SHP77 (cell line): ENCODE measurements at places on chromosomes 3 and 15.

DNA sequence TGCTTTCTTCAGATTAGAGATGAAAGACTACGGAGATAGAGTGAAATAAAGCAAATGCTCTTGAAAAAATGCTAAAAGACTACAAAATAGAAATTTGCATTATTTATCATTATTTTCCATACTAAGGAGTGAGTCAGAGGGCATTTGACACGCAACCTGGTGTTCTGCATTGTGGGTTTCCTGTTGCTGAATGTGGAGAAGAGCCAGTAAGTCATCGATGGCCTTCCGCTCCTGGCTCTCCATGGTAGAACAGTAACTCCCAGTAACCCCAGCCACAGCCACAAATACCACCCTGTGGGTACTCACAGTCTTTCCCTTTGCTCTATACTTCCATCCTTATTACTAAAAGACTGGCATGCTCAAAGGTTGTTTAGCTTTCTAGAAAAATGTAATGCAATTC lies 61.5 kb downstream of the CGGBP1 start:
- DNase-seq, result no peak

GRCh38 chr15:66215811-66216210 lies 37.7 kb downstream of the MEGF11 start:
- DNase-seq, result no peak

GRCh38 chr3:132543011-132543739 lies 53.9 kb upstream of the ACKR4 start:
- no peak for DNase-seq

DNA sequence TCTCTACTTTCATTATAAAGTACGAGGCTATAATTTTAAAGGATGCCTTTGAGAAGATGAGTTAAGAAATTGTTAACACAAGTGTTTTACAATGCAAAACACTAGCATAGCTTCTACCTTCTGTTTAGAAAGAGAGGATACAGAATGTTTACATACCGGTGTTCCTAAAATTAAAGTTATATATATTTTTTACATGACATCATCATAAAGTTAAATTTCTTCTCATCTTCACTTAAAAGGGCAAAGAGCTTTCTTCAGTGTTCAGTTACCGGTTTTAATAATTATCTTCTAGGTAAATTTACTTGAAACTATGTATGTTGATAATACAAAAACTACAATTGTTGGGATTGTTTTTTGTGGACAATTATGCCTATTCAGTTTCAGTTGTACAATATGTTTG lies 32.7 kb upstream of the TM2D3 start:
- no peak for DNase-seq

GRCh38 chr3:85330071-85330470 lies 371.3 kb downstream of the CADM2 start:
- DNase-seq, result no peak

GRCh38 chr15:22253676-22254408 lies 173.5 kb downstream of the OR4M2 start:
- DNase-seq, result no peak

DNA sequence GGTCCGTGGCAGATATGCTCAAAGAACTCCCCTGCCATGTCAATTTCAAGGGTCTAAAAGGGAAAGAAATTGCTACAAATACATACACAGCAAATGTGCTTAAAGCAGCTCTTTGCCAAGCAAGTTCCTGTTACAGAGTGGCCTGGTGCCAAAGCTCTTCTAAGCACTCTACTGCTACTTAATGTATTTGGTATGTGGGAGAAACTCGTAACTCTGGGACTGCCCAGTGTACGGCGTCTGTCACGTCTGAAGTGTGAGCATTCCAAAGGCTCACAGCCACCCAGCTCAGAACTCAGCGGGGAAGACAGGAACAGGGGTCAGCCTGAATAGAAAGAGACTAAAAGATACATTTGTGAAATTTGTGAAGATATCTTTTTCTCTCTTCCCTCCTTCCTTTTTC lies 54.6 kb downstream of the RBMS3 start:
- peak; percentile 20 for DNase-seq

DNA sequence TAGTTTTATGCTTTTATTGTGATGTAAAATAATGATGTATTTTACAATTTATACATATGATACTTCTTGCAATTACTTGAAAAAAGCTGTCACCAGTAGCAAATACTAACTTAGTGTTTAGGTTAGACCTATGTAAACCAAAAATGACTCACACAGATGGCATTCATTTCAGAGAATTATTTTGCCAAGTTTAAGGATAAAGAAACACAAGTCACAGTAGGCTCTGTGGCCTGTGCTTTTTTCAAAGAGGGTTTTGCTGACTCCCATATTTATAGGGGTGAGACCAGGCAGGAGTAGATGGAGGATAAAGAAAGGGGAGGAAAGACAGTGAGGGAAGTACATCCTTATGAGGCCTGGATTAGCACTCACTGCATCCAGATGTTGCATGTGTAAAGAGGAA lies 356.6 kb upstream of the NPAP1 start:
- no peak for DNase-seq

DNA sequence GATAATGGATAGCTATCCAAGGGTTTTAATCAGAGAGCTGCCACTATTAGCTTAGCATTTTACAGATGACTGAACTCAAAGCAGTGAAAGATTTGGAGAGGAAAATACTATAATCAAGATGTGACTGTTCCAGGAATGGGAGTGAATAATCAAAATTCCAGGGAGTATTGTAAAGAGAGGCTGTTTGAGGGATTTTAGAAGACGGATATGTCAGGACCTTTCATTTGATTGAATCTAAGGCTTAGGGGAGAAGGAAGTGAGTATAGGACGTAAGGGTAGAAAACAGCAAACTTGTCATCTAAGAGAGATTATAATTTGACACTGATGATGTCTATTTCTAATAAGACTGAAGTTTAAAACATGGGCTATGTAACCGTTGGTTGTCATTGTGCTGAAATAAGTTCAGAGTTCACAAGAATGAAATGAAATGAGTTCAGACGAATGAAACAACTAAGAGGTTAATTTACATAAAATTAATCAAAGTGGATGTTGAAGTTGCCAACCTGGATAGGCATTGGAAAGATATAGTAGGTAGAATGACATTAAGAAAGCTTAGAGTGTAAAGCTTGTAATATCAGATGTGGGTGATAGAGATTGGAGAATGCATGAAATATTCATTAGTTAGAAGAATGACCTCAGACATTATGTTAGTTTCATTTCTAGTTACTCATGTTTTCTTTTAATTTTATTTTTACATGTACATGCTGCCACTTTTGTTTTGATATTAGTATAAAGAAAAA lies 842.8 kb downstream of the SI start:
- DNase-seq, result no peak

DNA sequence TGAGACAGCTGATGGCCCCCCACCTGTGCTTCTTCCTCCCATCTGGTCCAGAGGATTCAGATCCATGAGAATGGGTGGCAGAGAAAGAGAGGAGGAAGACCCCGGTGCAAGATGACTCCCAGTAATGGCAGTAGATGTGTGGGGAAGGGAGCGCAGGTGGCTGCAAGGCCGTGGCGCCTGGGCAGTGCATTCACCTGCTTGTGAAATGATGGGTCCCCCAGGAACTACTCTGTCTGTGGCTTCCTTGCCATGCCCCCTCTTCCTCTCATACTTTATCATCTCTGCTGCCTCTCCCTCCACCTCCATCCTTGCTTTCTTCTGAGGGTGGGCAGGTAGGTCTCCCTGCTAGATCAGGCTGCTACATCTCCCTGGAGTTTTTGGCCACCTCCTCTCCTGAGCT lies 23.3 kb downstream of the ZNF710 start:
- no peak for DNase-seq

GRCh38 chr3:141812586-141812985 lies 49.4 kb downstream of the GRK7 start:
- DNase-seq, result no peak

GRCh38 chr3:113002679-113003078 lies 11.9 kb downstream of the GTPBP8 start:
- DNase-seq, result no peak
